ENCODE measurements at places on chromosomes 13 and 19.

DNA sequence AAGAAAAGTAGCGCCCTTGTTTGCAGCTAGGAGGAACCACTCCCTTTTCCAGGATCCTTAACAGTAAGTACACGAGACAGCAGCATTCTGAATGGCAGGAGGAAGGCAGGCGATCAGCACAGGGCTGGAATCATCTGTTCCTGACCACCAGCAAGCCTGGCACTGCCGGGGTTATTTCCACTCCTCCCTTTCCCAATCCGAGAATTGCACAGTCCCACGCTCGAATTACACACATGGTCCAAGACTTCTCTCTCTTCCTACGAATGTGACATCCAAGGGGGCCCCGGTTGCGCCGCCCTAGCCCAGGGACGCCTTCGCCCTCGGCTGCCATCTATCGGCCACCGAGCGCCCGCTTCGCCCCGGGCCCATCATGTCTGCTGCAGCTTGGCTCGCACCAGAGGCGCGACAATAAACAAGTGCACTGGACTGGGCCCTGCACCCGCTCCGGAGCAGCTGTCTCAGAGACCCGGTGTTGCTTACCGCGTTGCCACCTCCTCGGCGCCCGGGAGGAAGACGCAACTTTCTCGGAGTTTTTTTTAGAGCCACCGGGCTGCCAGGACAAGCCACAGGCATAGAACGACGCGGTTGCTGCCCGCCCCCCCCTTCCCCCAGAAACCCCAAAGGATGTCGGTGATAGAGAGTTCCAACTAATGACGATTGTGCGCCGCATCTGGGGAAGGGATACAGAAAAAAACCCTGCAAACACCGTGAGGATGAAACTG, at the start of gene SLITRK5:
Gene SLITRK5, plus strand, starts transcription at position 341 of the 722 bp plus-strand sequence. CDS start 4,018 bp downstream, outside the sequence.
- peak; percentile 90 for DNase-seq

GRCh38 chr13:84777316-84777715, 895.0 kb upstream of the SLITRK1 start:
- DNase-seq, result no peak

DNA sequence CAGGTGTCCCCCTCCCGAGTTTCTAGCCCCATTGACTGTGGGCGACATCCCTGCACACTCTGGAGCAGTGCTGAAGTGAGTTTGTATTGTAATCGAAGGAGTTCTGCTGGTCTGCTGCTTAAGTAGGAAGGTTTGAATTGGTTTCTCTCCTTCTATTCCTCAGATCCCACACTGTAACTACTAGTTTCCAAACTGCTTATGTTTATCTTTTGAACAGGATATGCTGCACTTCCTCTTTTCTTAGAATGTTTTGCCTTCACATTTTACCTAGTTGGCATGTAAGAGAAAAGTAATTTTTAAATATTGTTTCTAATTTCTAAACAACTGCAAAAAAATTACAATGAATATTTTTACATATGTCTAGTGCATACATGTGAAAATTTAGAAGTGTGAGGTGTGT, 511.8 kb downstream of the KLF12 start:
- DNase-seq, result no peak

DNA sequence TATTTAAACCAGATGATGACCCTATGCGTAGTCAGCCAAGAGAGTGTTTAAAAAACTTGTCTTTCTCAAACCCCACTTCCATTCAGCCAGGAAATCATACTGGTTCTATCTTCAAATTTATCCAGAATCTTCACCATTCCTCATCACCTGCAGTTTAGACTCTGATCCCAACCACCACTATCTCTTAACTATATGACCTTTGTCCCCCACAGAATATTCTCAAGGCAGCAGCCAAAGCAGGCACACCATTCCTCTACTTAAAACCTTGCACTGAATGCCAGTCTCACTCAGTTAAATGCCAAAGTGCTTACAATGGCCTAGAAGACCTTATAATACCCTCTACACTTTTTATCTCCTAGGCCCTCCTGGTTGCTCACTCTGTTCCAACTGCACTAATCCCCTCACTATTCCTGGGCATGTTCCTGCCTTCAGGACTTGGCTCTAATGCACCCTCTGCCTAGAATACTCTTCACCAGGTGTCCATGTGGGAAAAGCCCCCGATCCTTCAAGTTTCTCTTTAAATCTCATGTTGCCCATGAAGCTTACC, 10.1 kb downstream of the SUCLA2 start:
- no peak for DNase-seq

GRCh38 chr13:70191034-70191433, 82.8 kb upstream of the KLHL1 start:
- no peak for DNase-seq

DNA sequence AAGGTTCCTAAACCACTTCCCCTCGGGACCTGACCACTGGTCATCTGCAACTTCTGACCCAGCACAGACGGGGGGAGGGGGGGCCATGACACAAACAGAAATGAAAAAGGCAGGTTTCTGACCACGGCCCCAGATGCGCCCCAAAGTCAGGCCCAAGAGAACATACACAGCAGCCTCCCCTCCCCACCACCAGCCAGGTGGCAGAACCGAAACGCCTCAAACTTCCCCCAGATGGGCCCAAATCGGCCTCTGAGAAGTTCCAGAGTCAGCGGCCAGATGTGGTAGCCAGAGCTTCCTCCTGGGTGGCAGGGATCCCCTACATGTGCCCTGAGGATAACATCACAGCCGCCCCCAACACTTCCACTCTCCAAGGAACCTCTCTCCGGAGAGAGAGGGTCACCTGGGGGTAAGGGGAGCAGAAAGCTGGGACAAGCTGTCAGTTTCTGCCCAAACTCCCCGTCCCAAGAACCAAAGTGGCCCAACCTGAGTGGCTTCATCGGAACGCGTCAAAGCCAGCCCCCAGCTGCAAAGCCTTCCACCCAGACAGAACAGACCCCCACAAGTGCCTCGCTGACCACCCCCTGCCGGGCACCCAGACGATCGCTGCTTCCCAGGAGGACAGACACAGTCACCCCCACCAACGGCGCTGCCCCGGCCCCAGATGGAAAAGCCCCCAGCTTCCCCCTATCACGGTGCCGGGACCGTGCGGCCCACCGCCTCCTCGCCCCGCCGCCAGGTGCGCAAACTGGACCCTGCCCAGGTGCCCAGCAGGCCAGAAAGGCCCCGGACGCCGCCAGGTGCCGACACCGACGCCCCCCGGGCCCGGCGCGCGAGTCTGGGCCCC, 800 bp downstream of the ELL start:
- peak; percentile 8 for DNase-seq

GRCh38 chr19:57820599-57820998, 5.9 kb upstream of the ZNF552 start:
- DNase-seq, result no peak

GRCh38 chr13:33717775-33718174, 100.2 kb upstream of the RFC3 start:
- DNase-seq, result no peak

DNA sequence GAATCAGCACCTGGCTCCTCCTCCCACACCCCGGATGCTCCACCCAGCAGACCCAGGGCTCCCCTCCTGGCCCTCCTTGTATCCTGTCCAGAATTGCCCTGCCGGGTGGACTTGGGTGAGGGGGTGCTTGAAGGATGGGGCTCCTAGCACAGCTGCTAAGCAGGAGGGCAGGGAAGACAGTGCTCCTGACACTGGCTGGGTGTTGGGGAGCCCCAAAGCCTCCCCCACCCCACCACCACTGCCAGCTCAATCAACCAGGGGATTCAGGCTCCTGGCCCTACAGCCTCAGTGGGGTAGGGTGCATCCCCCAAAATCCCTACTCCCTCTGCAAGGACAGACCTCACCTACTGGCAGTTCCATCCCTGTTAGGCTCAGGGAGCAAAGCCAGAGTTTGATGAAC, 2.6 kb upstream of the CYP4F11 start:
- DNase-seq, result no peak

- DNase-seq, result no peak
Measured at GRCh38 chr13:28147495-28147894, 9.2 kb downstream of the PAN3 start.

DNA sequence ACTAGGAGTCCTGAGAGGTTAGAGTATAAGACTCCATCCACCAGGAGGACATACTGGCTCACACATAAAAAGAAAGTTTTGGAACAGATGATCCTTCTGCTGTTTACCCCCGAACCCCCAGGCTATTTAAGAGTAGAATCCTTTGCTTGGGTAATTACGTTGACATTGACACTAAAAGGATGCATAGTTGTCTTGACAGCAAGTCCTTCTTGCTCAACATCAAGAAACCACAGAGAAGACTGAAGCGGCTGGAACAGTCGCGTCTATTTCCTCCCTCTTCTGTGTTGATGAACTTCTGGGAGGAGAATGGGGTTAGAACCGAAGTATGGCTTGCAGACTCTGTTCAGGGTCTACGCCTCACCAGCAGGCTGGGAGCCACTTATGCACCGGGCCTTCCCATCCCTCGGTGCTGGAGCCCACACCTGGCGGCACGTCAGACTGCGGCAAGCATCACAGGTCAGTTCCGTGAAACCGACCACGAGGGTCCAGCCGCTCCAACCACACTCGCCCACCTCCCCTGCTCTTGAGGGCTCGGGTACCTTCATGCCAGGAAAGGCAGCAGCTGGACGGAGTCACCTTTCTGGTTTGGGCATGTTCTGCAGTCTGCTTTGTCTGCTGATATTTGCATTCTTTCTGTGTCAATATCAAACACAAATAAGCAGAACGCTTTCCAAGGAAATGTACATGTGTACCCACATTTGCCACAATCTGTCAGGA, 42.4 kb upstream of the RANBP3 start:
- DNase-seq, result no peak

Measured in hippocampal formation (tissue), 2 donors.